Activated CD8-positive, alpha-beta T cell treated with anti-CD3 and anti-CD28 coated beads for 36 hours (primary cell): ENCODE measurements at places on chromosomes 7 and 10. TPM values are rescaled to one million over a fixed set of nuclear protein-coding genes. Genes with fewer than 3 reads are reported as not detected.
A peak's percentile ranks its signal among the peaks of the same experiment; 100 is the strongest.

LLCFC1 gene
- total RNA-seq: not detected

DNA sequence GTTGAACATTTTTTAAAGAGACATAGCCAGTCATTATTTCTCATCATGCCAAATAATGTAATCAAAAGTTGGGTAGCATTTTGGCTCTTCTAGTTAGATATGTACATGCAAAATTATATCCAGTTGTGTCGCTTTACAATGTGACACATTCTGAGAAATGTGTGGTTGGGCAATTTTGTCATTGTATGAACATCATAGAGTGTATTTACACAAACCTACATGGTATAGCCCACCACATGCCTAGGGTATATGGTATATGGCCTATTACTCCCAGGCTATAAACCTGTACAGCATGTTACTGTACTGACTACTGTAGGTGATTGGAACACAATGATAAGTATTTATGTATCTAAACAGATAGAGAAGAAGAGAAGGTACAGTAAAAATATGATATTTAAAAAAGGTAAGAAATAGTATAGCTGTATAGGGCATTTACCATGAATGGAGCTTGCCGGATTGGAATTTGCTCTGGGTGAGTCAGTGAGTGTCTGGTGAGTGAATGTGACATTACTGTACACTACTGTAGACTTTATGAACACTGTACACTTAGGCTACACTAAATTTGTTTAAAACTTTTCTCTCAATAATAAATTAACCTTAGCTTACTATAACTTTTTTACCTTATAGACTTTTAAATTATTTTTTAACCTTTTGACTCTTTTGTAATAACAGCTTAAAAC lies 16.5 kb downstream of the ZNF365 start:
- DNase-seq: no peak

DNA sequence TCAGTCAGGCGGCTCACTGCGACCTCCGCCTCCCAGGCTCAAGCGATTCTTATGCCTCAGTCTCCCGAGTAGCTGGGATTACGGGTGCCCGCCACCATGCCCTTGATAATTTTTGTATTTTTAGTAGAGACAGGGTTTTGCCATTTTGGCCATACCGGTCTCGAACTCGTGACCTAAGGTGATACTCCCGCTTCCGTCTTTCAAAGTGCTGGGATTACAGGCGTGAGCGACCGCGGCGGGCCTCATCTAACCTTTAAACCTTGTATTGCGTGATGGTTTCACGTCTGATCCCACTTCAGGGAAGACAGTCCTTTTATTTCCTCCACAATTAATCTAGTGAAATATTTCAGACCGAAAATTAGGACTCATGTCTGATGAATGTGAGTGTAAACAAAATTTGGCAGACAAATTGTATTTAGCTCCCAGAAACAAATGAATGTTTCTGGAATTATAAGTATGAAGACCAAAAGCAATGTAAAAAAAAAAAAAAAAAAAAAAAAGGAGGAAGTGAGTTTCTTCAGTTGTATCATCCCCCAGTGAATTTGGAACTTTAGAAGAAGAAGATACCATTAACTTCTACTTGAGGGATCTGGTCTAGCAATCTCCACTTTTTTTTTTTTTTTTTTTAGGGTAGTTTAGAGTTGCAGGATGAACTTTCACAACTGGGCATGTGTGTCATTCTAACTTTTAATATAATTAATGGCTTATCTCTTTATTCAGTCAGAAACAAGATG lies 1.6 kb downstream of the NUP42 start:
- DNase-seq: no peak

- DNase-seq: no peak
Observed at GRCh38 chr10:68082872-68083271, 7.8 kb upstream of the HERC4 start.

DNA sequence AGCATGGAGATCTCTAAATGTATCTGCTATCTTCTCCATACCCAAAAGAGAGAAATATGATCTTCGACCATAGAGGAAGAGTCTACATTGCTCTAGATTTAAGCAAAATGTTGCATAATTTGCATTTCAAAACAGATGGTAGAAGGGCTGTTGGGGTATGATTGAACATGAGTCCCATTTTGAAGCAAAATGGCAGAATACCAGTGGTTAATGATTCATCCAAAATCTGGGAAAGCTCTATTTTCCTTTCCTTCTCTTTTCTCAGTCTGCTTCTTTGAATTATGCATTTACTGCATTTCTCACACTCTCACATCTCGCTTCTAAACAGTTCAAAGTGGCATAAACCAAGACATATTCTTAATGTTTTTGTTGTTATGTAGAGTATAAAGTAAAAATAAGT lies 178.5 kb downstream of the MACC1 start:
- DNase-seq: no peak

- no peak for DNase-seq
Observed at GRCh38 chr7:157396316-157397035, 59.7 kb downstream of the DNAJB6 start.

DNA sequence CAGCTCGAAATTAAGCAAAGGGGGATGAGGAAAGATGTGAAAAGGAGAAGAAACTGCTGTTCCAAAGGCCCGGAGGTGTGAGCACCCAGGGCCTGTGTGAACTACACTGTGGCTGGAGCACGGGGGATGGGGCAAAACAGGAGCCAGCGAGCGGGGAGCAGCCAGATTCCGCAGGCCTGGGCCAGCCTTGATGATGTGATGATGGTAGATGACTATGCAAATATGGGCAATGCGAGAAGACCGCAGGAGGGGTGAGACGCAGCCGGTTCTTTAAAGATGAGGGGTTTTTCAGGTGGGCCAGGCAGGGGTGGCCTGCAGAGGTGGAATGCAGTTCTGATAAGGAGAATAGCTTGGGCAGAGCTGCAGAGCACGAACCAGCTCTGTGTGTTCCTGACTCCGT lies 61.5 kb downstream of the LANCL2 start:
- DNase-seq: no peak

DNA sequence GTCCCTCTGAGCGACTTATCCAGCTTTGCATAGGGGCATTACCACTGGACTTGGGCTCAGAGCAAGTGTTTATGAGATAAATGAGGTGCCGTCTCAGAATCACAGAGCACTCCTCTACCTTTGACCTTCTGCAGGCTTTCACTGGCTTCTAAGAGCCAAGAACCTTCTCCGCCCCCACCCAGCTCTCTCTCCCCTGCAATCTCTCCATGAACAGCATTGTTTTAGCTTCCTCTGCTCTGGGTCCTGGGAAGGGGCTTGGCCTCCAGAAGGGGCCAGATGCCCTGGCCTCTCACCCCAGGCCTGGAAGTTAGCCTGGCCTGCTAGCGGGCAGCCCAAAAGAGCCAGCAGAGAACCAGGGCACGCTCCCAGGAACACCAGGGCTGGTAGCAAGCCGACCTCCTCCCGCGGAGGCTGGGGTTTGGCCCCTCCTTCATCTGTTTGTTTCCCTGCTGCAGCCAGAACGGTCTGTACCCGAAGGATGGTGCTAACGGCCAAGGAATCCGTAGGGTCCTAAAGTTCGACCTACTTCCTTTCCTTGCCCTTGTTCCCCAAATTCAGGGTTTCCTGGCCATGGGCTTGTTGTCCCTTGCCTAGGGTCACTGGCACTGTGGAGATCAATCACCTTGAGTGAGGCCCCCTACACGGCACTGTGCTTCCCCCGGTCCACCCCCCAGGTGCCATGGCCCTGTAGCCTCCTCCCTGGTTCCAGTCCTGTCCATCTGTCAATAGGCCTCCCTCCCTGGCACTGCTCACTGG lies 18.7 kb upstream of the DDIT4 start:
- peak; percentile 65 for DNase-seq
